ENCODE measurements at places on chromosomes 11 and 22.

- no peak for DNase-seq
Measured at GRCh38 chr11:115555336-115556090, 51.3 kb upstream of the CADM1 start.

GRCh38 chr11:86141727-86142126, 72.8 kb upstream of the PICALM start:
- peak; percentile 38 for DNase-seq

GRCh38 chr22:48089601-48090331, 1327.3 kb downstream of the TBC1D22A start:
- DNase-seq, result peak; percentile 31

DNA sequence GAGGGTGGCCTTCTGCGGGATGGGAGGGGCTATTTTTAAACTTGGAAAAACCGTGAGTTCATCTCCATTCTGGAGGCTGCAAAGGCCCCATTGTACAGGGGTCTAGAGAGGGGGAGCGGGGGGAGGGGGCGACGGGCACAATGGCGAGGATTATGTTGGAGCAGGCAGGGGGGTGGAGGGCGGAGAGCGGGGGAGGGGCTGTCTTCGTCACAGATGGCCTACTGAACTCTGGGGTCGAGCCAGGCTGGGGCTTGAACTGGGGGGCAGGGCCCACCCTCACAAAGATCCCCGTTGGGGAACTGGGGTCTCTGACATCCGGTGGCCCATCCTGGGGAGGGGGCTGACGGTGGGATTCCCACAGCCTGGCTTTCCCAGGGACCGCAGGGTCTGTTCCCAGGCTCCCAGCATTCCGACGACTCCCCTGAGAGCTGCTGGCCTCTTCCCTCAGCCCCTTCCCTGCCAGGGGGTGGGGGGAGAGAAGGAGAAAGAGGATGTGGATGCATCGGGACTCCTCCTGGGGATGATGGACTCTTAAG, 3.4 kb upstream of the MCAM start:
- peak; percentile 80 for DNase-seq

DNA sequence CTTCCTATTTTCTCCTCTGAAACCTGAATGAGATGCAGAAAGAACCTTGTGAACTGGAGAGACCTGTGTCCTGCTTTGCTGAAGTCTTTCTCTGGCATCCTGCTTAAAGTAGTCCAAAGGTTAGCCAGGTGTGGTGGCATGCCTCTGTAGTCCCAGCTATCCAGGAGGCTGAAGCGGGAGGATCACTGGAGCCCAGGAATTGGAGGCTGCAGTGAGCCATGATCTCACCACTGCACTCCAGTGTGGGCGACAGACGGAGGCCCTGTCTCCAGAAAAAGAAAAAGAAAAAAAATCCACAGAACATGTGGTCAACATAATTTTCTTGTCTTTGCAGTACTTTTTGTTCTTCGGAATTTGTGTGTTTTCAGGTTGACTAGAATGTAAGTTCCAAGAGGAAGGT, 2.3 kb upstream of the KREMEN1 start:
- no peak for DNase-seq

GRCh38 chr11:132538642-132539041, 993.7 kb downstream of the OPCML start:
- DNase-seq, result no peak

DNA sequence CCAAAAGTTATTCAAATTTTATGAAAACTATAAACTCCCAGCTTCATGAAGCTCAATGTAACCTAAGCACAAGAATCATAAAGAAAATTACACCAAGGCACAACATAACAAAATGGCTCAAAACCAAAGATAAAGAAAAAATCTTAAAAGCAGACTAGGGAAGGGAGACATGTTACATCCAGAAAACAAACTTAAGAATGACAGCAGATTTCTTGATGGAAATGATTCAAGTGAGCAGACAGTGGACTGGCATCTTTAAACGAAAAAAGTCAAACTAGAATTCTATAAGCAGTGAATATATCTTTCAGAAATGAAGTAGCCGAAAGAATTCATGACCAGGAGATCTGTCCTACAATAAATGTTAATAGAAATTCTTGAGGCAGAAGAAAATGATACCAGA, 75.6 kb downstream of the SHANK2 start:
- no peak for DNase-seq

- no peak for DNase-seq
Measured at GRCh38 chr11:80718611-80719291, 1277.9 kb upstream of the TENM4 start.

GRCh38 chr11:110710628-110711381, 1.4 kb downstream of the ARHGAP20 start:
- DNase-seq, result peak; percentile 33

DNA sequence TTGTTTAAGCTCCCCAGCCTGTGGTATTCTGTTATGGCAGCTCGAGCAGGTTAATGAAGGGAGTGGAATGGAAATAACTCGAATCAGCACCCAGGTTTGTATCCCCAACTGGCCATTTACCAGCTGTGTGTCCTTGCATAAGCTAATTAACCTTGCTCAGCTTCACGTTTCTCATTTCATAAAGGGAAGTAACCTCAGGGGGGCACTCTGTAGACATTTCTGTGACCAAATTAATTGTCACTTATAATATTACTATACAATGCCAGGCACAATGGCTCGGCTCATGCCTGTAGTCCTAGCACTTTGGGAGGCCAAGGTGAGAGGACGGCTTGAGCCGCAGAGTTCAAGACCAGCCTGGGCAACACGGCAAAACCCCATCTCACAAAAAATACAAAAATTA, 13.8 kb downstream of the ADA2 start:
- DNase-seq, result peak; percentile 17

GRCh38 chr22:35310556-35311550, 11.2 kb downstream of the TOM1 start:
- DNase-seq, result no peak

GRCh38 chr22:22151308-22151707, 93.3 kb upstream of the VPREB1 start:
- DNase-seq, result no peak
